ENCODE measurements at places on chromosomes 5 and 9.

DNA sequence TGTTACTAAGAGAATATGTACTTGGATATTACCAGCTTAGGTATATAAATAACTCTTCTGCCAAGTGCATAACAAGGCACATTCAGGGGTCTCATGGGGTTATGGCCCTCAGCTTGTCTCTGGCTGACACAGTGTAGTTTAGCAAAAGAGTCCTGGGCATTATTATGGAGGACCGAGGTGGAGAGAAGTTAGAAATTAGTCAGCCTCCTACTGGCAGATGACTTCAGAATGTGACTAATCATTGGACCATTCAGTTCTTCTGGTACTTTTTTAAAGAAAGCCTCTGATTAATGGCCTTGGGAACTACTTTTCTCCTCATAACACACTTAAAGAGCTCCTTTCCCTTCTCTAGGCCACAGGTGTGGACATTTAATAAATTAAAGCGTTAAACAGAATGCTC, 178.9 kb downstream of the SH3GL2 start:
- no peak for DNase-seq

DNA sequence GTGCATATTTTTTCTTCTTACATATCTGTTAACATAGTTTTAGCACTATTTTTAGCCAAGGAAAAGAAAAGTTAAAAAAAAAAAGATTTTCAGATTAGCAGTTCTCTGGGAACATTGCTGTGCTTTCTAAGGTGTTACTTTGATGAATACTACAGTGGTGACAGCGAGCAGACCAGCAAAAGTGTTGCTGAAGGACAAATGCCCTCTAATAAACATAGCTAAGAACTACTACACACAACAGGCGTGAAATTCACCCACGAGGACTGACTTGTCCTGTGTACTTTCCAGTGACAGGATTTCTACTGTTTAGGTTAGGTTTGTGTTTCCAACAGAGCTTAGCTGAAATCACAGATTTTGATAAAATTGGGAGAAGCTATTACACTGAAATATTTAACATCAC, 153.8 kb downstream of the HCN1 start:
- no peak for DNase-seq

DNA sequence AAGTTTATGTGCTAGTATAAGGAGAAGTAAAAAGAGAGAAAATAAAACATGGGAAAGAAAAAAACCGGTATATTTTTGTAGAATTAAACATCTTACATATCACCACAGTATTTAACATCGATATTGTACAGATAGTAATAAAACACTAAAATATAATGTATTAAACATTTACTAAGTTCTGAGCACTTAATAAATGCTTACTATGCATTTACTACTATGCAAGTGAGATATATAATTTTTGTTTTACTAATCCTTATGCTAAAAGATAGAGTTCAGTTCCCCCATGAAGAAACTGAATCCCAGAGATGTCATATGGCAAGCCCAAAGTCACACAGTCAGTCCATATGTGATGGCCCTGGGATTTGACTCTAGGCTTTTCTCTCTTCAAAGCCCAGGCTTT, 51.1 kb downstream of the SH3TC2 start:
- DNase-seq: no peak

DNA sequence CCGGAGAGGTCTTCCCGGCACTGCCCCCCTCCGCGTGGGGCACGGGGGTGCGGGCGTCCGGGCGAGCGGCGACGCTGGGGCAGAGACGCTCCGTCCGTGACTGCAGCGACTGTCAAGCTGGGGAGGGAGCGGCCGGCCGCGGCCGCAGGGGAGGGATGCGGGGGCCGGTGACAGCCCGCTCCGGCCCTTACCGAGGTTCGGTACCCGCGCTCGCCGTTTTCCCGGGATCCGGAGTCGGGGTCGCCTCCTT, 400 bp downstream of the KDM4C start:
- no peak for DNase-seq

Data from activated T-cell treated with anti-CD3 and anti-CD28 coated beads for 48 hours (primary cell).